Pericardium fibroblast (primary cell): ENCODE measurements at places on chromosomes 12 and 14. TPM values are rescaled to one million over a fixed set of nuclear protein-coding genes. Genes with fewer than 3 reads are reported as not detected.

Gene TSPAN19
- total RNA-seq = not detected in 2 replicates

Gene CLEC2B
- 4.0 and 11.4 TPM in 2 replicates for total RNA-seq

Gene CELA1
- total RNA-seq = not detected in 2 replicates

Gene GNS
- 110 and 123 TPM in 2 replicates for total RNA-seq

Gene EIF2B2
- total RNA-seq = 17.8 and 20.0 TPM in 2 replicates

Gene CLEC14A
- total RNA-seq = 2.6 and 9.9 TPM in 2 replicates

Gene GPR162
- 3.7 and 5.6 TPM in 2 replicates for total RNA-seq

Gene ZDHHC22
- total RNA-seq = not detected in 2 replicates

Gene HHIPL1
- total RNA-seq = 2.7 and 5.9 TPM in 2 replicates

Gene LRCOL1
- total RNA-seq = not detected in 2 replicates

Gene DYRK2
- 13.0 and 21.9 TPM in 2 replicates for total RNA-seq

Gene DIO3
- not detected in 2 replicates for total RNA-seq

Gene MANSC1
- total RNA-seq = 4.1 and 10.0 TPM in 2 replicates

Gene C2CD5
- 10.6 and 11.3 TPM in 2 replicates for total RNA-seq

Gene DIO2
- 0.09 and 0.23 TPM in 2 replicates for total RNA-seq

Gene CLBA1
- 8.2 and 8.9 TPM in 2 replicates for total RNA-seq
